Fibroblast of skin of back (primary cell): ENCODE measurements at places on chromosomes 13 and 19.
A peak's percentile ranks its signal among the peaks of the same experiment; 100 is the strongest.

DNA sequence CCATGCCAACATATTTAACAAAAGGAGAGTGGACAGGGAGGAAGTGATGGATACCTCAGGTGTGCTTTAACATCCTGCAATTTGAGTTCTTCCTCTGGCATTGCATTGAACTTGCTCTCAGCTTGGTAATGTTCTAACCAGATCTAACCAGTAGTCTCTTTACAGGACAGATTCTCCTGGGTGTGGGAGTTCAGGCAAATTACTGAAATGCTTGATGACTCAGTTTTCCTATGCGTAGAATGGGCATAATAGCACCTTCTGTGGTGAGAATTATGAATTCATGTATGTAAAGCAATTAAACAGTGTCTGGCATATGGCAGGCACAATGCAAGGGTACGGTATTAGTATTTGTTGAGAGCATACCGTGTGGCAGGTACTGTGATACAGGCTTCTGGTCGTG lies 3.6 kb downstream of the AKAP11 start:
- DNase-seq: no peak

DNA sequence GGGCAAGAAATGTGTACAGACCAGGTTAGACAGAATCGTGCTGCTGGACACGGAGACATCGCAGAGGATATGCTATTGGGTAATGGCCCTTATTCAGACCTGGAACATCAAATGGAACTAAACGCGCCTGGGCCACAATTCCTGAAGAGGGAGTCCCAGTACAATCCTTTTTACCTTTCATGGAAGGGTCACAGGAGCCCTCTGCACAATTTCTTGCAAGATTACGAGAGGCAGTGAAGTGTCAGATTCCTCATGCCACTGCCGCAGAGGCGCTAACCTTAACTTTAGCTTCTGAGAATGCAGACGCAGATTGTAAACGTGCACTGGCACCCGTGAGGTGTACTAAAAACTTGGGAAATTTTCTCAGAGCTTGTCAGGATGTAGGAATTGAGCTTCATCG lies 18.1 kb downstream of the CLEC4M start:
- no peak for DNase-seq

- peak; percentile 99 for DNase-seq
These were observed 1.4 kb downstream of the RASA3 start for GRCh38 chr13:114130837-114131582.

DNA sequence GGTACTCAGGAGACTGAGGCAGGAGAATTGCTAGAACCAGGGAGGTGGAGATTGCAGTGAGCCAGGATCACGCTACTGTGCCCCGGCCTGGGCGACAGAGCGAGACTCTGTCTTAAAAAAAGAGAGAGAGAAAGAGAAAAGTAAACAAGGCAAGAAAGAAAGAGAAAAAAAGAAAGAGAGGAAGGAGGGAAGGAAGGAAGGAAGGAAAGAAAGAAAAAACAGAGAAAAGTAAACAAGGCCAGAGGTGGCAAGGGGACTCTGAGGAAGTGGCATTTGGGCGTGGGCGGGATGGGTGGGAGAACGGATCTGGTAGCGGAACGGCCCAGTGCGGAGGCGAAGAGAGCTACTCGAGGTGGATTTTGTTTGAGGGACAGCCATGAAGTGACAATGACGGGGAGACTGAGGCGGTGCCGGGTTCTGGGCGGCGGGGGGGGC lies 7.5 kb upstream of the ARRDC2 start:
- no peak for DNase-seq

DNA sequence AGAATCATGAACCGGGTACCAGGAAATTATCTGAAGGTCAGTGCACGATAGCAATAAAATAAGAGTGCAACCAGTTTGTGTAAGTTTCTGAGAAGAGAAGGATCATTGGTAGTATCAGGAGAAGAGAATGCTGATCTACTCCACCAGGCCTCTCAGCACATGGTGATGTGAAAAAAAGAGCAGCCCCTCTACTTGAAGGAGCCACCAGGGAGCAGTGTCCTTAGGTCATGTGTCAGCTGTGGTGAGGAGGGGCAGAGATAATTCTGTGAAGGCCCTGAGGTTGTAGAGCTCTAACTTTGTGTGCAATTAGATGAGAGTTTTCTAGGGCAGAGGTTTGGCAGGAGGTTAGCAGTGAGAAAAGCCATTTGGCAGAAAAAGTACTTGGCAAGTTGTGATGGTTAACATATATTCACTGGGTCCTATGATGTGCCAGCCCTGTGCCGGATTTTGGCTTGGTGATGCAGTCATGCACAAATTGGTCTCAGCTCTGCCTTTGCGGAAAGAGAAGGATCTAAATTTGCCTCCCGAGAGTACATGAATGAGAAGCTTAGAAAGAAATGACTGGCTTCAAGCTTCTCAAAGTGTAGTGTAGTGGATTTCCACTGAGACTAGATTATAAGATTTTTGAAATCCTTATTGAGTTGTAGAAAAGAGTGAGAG lies 19.2 kb upstream of the ZC3H13 start:
- DNase-seq: no peak

DNA sequence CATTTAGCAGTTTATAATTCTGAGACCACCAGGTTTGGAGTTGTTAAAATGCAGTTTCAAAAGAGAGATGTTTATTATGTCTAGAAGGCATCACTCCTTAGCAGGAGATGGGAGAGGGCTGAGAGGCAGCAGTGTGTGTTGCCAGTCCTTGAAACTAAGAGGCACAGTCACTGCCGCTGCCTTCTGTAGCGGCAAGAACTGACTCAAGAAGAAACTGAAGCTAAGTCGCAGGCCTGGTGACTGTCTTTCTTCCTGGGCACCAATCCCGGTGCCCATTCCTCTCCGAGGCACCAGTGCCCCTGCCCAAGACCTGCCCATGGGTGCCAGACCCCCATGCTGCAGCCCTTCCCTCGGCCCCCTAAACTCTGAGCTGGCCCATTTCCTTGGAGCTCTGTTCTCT lies 20.1 kb downstream of the N4BP2L1 start:
- no peak for DNase-seq

GRCh38 chr19:54352546-54352945 lies 12.2 kb downstream of the LAIR1 start:
- DNase-seq: no peak
